ENCODE measurements at places on chromosomes 4 and X. TPM values are rescaled to one million over a fixed set of nuclear protein-coding genes. Genes with fewer than 3 reads are reported as not detected.
A peak's percentile ranks its signal among the peaks of the same experiment; 100 is the strongest.

DMRTC1 gene
- not detected for total RNA-seq

- no peak for DNase-seq
Measured at GRCh38 chr4:141016117-141016798, 117.0 kb downstream of the RNF150 start.

WDR1 gene
- 395 TPM for total RNA-seq

IL21 gene
- not detected for total RNA-seq

- DNase-seq = no peak
Measured at GRCh38 chr4:186318481-186318880, 52.5 kb downstream of the F11 start.

TLR2 gene
- total RNA-seq = not detected

DNA sequence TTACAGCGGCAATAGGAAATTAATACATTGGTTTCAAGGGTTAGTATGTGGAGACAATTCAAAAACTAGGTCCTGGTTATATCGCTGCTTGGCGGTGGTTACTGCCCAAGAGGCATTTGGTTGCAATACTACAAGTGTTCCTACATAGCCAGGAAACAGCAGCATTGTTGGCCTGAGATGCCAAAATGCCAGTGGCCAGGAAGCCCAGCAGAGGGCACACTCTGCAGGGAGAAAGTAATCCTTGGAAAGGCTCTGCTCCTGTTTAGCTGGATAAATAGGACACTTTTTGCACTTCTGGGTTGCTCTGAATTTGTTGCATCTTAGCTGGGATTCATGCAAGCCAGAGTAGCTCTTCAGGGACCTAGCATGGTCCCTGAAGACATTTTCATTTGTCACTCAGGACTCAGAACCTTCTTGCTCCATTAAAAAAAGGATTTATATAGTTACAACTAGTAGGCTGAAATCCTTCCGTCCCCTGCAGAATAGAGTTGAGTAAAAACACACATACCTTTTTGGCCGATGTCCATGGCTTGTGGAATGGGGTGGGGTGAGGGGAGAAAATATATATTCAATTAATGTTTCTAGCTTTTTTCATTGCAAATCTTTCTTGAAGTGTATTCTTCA, 8.1 kb upstream of the GPR119 start:
- peak; percentile 35 for DNase-seq

SYN1 gene
- total RNA-seq = not detected

SMIM10L2A gene
- total RNA-seq = 0.07 TPM

GRCh38 chr4:85522277-85522676, 47.3 kb downstream of the ARHGAP24 start:
- no peak for DNase-seq

BEND4 gene
- 1.2 TPM for total RNA-seq

- no peak for DNase-seq
Measured at GRCh38 chrX:153417637-153418036, 6.4 kb downstream of the ZFP92 start.

ANKRD50 gene
- total RNA-seq = 11.8 TPM

NEIL3 gene
- total RNA-seq = 13.1 TPM

- DNase-seq = no peak
Measured at GRCh38 chr4:168800926-168801325, 209.1 kb downstream of the CBR4 start.

- peak; percentile 28 for DNase-seq
Measured at GRCh38 chrX:7574325-7574724, 268.6 kb upstream of the VCX start.

DNA sequence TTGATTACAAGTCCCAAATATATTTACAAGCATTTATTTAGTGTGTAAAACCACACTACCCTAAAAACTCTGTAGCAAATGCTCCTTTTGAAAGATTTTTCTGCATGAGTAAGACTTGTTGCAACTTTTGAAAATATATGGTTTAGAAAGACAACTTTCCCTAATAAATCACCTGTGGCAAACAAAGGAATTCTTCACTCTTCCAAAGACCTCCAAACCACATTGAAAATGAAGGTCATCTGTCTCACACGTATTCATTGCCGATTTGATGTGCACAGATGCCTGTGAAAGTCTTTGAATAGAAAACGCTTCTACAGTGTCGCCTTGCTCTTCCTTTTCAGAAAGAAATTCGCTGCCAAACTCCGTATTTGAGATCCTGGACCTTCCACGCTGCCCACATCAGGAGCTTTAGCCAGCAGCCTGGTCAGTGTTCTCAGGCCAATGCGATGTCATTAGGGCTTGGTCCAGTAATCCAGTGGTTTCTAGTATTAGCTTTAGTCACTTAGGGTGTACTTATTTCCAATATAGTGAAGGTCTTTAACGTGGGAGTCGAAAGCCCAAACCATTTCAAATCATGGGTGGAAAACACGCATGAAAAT, 22.2 kb downstream of the SPINK2 start:
- no peak for DNase-seq

FMR1NB gene
- total RNA-seq = not detected

DNA sequence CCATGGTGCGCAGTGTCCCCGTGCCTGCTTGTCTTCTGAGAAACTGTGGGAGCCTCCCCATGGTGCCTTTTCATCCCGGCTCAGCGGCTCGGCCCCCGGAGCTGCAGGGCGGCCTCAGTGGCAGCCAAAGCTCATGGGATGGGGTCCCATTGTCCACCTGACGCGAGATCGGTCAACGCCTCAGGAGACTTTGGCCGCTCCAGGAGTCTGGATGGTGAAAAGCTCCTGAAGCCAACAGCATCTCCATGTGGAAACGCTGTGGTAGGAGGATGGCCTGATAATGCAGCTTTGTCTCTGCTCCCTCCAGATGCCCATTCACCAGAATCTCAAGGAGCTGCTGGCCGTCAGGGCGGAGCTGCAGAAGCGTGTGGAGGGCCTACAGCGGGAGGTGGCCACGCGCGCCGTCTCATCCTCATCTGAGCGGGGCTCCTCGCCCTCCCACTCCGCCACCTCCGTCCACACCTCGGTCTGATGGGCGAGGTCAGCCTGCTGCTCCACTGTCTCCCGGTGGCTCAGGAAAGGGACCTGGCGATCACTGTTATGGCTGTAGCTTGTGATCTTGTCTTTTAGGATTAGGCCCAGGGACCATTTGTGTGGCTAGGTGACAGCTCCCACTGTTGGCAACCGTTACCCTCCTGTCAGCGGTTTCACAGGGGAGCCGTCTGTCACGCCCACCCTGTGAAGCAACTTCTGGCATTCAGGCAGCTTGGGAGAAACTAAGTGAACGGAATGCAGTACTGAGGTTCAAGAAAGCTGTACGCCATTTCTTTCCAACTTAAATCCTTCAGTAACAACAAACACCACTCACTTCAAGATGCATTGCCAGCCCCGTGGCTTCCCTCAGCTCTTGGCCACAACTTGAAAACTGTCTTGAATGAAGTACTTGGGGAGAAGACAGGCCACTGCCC, 69.3 kb downstream of the MTMR1 start:
- DNase-seq = no peak

CXCL11 gene
- not detected for total RNA-seq

DNA sequence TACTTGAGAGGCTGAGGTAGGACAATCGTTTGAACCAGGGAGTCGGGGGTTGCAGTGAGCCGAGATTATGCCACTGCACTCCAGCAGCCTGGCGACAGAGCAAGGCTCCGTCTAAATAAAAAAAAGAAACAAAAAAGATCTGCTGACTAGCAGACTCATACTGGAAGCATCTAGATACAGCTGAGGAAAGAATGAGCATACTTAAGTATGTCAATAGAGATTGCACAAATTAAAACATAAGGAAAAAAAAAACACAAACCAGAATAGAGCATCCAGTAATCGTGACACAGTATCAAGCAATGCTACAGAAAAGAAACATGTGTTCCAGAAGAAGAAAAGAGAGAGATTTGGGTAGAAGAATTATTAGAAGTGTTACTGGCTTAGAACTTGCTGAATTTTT, 105.5 kb upstream of the SPOCK3 start:
- DNase-seq = no peak

HELT gene
- not detected for total RNA-seq

GPC3 gene
- not detected for total RNA-seq

MAGED4 gene
- 2.8 TPM for total RNA-seq

- DNase-seq = peak; percentile 37
Measured at GRCh38 chr4:122152711-122153226, 638 bp downstream of the BLTP1 start.

ZDHHC15 gene
- total RNA-seq = not detected

- no peak for DNase-seq
Measured at GRCh38 chr4:186451982-186452381, 103.4 kb downstream of the MTNR1A start.

DNA sequence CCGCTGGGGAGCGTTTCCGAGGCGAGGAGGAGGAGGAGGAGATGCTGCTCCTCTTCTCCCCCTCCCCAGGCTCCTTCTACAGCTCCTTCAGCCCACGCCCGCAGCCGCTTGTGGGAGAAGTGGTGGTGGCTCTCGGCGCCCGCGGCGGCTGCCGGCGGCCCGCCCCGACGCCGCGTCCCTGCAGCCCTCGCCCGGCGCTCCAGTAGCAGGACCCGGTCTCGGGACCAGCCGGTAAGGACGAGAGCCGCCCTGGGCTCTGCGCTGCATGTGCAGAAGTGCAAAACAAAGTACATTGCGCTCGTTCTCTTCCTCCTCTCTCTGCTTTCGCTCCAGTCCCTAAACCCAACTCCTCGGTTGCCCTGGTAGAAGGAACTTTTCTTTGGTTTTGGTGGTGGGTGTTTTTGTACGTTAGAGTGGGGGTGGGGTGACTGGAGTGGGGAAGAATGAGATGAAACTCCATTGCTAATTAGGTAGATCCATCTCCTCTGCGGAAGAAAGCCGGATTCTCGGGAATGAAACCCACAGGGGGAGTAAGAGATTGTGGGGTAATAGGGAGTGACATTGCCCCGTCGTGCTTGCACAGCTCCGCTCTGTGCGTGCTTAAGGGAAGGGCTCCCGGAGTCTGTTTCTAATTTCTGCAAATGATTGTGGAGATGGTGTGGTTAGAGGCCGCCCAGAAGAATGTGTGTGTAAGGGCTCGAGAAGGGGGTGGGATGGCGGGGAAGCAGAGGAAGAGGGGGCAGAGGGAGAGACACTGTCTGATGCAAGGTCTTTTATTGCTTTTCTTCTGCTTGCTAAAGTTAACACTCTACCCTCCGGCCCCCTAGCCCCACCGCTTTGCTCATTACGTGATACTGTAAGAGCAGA, 677 bp downstream of the PTPN13 start:
- DNase-seq = peak; percentile 60

- no peak for DNase-seq
Measured at GRCh38 chrX:39601231-39602177, 496.3 kb downstream of the BCOR start.

RENBP gene
- not detected for total RNA-seq

TRO gene
- 7.4 TPM for total RNA-seq

DNA sequence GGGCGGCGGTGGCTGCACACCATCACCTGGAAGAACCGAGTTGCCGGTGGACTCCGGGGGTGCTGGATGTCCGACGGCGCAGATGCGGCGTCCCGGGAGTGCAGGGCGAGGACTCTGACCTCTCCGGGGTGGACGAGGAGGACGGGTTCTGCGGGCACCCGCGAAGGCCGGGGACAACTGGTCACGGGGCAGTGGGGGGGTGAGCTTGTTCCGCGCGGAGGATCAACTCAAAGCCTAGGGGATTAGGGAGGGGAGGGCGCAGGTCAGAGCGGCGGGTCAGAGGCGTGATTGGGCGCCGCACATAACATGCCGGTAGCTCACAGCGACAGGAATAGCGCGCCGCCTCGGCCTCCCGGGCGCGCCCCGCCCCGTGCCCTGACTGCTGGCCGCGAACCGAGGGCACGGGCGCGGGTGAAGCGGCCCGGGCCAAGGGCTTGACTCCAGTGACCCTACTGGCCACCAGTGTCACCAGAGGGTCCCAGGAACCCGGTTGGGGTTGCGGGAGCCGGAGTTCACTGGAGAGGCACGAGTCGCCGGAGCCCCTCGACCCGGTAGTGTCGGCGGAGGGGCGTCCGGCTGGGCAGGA, at the start of gene KLHL34:
Gene KLHL34, minus strand, starts transcription at position 179 of the 586 bp plus-strand sequence. CDS start 542 bp downstream, outside the sequence.
- no peak for DNase-seq

DNA sequence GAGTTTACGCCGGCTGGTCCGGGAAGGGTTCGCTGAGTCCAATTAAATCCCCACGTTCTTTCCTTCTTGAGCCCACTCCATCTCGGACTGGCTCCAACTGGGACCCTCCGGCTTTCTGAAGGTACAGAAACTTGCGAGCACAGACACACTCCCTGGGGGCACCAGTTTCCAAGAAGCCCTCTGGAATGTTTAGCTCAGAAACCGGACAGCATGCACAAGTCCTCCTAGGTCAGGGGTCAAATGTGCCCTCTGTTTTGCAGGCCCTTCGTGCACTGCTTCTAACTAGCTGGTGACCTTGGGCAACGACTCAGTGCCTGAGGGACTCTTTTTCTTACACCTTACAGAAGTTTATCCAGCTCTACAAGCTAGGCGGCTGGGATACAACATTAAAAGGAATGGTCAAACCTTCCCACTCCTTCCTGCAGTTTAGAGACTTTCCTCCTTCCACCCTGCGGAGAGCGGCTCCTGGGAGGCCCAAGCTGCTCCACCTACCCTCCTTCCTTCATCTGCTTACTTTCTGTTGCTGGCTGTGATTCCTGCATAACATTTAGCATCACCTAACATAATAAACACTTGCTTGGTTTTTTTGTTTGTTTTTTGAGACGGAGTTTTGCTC, 275.5 kb downstream of the BCOR start:
- no peak for DNase-seq

GRCh38 chr4:3074846-3075651, 568 bp downstream of the HTT start:
- DNase-seq = peak; percentile 62

DNA sequence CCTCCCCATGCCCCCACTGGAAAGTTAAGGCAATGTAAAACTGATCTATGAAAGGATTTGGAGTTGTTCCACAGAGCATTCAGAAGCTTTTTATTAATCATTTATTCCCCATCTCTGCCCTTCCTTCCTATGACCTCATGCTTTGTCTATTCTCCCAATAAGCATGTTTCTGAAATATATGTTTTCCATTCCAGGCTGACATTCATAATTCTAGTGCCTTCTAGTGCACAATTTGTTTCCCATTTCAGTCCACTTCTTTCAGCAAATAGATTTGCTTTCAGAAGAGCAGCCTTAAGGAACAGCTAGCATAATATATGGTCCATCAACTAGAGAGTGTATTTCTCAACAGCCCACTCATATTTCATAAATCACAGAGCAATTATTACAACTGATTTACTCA, 77.1 kb upstream of the ATXN3L start:
- DNase-seq = peak; percentile 20

DNA sequence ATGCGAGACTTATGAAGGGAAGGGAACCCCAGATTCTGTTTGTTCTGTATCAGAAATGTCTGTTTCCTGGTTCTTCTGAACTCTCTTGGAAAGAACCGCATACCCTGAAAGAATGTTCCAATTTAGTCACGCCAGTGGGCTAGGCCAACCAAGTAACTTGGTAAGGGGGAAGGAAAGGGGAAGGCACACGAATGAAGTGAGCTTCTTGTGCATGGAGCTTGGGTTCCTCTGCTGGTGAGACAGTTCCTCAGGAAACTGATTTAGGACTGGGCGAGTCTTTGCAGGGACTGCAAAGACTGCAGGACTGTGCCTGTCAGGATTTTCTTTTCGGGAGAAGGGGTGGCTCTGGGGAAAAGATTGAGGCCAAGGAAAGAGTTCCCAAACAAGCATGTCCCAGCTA, 35.6 kb downstream of the FRMPD3 start:
- DNase-seq = no peak

- peak; percentile 92 for DNase-seq
Measured at GRCh38 chr4:35772291-35772690, 472.0 kb downstream of the ARAP2 start.

GRCh38 chrX:11458170-11458569, 165.0 kb downstream of the AMELX start:
- no peak for DNase-seq

Measured in HT1080 (cell line).